Activated CD8-positive, alpha-beta memory T cell treated with anti-CD3 and anti-CD28 coated beads, Interleukin-2, amount 10 ng/mL, durations not matched to agents 7 days and 5 days (primary cell): ENCODE measurements at places on chromosomes 2 and 18. TPM values are rescaled to one million over a fixed set of nuclear protein-coding genes. Genes with fewer than 3 reads are reported as not detected.
A peak's percentile ranks its signal among the peaks of the same experiment; 100 is the strongest.

DNA sequence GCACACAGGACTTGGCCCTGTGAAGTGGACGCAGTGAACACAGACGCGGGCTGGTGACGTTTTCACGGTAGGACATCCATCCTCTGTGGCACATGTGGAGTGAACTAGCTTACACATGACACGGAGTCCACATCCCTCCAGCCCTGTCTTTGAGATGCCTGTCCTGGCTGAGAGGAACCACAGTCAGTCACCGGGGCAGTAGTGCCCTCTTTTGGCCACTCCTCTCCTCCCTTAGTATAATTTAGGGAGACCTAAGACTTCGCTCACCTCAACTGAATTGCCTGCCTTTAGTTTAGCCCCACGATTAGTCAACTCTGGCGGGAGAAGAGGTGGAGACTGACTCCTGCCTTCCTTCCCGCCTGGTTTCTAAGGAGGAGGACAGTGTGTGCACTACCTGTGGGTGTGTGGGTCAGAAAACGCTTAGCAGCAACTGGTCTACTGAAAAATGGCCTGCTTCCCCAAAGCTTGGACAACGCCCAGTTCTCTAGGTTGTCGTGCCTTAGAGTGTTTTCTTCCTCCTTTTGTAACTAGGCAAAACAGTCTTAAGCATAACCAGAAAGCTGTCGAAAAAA, 70.6 kb downstream of the MBP start:
- H3K36me3 ChIP-seq = peaks cover 71% of the 10 kb centered on the region
- peaks cover 86% of the 10 kb centered on the region for H3K4me1 ChIP-seq
- peak; percentile 66 for DNase-seq
- peak overlapping the region; percentile 100 for H3K27ac ChIP-seq
- peak overlapping the region; percentile 74 for H3K4me3 ChIP-seq

DNA sequence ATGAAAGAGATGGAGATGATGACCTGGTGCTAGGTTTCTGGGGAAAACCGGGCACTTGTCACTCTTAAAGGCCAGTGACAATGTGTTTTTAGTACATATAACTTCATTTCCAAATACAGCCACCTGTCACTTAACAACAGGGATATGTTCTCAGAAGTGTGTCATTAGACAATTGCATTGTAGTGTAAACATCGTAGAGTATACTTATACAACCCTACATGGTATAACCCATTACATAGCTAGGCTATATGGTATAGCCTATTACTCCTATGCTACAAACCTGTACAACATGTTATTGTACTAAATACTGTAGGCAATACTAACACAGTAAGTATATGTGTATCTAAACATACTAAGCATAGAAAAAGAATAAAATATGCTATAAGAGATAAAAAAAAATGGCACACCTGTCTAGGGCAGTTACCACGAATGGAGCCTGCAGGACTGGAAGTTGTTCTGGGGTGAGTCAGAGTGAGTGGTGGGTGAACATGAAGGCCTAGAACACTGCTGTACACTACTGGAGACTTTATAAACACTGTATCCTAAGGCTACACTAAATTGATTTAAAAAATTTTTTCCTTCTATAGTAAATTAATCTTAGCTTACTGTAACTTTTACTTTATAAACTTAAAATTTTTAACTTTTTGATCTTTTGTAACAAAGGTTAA, 123.2 kb downstream of the THADA start:
- no peak overlapping the region for H3K4me3 ChIP-seq
- H3K4me1 ChIP-seq = no peaks in the 10 kb centered on the region
- H3K27ac ChIP-seq = no peak overlapping the region
- DNase-seq = no peak
- H3K27me3 ChIP-seq = no peaks in the 10 kb centered on the region
- H3K36me3 ChIP-seq = peaks cover 8% of the 10 kb centered on the region

The LBX2 gene
- 2.4 TPM for total RNA-seq

DNA sequence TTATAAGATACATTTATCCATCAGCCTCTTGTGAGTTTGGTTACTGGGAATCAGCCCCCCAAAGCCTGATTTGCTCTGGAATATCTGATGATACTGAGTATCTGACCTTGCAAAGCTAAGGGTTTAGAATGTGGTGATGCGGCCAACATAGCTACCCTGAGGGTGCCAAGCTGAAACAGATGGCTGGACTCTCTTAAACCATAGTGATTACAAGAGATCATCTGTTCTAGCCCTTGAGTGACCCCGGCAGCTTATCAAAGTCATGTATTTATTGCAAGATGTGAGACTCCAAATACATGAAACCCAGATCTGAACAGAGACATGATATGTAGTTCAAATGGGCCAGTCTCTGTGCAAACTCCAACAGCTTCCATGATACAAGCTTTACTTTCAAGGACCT, 78.2 kb upstream of the CABLES1 start:
- H3K27me3 ChIP-seq = peaks cover 22% of the 10 kb centered on the region
- H3K27ac ChIP-seq = no peak overlapping the region
- no peak for DNase-seq
- no peaks in the 10 kb centered on the region for H3K36me3 ChIP-seq
- H3K4me3 ChIP-seq = no peak overlapping the region

DNA sequence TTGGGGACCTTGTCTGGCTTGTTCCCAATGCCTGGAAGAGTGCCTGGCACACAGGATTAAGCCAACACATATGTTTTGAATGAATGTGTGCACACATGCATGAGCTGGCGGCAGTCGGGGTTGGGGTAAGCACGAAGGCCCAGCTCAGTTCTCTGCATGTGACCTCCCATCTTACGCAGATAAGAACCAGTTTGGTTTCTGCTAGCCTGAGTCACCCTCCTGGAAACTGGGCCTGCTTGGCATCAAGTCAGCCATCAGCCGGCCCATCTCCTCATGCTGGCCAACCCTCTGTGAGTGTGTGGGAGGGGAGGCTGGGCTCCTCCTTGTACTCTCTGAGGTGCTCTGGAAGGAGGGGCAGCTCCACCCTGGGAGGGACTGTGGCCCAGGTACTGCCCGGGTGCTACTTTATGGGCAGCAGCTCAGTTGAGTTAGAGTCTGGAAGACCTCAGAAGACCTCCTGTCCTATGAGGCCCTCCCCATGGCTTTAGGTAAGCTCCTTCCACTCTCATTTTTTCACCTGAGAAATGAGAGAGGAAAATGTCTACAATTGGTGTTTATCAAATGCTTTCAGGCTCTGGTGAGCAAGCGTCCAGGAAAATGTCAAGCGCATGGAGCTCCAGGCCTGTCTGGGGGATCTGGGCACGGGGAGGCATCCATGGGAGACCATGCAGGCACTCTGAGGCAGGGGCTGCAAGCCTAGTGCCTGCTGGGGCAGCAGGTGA, 9.7 kb upstream of the IL1RN start:
- peaks cover 23% of the 10 kb centered on the region for H3K4me1 ChIP-seq
- H3K27ac ChIP-seq = no peak overlapping the region
- DNase-seq = peak; percentile 28
- peaks cover 8% of the 10 kb centered on the region for H3K36me3 ChIP-seq

DNA sequence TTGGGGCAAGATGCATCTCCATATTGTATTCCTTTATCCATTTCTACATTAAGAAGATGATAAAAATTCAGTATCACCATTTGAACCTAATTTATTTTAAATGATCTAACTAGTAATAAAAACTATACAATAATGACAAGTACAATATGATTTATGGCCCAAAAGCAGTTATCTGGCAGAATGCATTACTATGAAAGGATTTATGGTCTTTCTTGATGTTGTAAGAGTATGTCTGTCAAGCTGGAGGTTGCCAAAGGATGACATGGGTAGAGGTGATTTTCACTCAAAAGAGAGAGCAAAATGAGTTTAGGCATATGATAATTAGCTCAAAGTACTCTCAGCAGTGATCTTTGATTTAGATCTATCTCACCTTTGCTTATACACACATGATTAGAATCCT, 54.2 kb upstream of the MAP2 start:
- DNase-seq = no peak
- no peaks in the 10 kb centered on the region for H3K4me1 ChIP-seq
- H3K27me3 ChIP-seq = no peaks in the 10 kb centered on the region

DNA sequence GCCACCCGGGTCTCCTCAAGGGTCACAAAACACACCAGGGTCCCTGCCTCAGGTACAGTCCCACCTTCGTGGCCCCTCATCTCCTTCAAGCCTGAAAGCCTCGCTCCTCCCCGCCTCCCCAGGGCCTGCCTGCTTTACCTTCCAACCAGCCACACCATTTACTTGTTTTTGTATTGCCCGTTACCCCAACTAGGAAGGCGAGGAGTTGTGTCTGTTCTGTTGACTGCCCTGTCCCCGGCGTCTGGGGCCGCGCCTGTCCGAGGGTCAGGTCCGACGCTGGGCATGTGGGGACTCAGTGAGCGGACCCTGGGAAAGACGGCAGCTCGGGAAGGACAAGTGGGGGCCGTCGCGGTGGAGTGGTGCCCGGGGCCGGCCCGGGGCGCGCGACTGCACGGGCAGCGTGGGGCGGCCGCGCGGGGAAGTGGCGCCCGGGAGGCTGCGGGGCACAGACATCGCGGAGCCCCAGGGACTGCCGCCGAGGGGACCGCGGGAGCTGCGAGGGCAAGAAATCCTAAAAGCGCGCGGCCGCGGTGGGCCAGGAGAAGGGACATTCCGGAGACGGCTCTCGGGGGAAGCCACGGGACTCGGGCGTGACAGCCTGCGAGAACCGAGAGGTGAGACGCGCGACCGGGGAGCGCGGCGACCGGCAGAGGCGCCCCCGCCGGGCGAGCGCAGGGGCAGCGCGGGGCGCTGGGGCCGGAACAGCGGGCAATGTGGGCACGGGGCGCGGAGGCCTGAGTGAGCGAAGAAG, 797 bp upstream of the GRHL1 start:
- H3K27me3 ChIP-seq = peaks cover 71% of the 10 kb centered on the region
- peak overlapping the region; percentile 63 for H3K4me3 ChIP-seq
- DNase-seq = peak; percentile 56
- H3K27ac ChIP-seq = no peak overlapping the region
- peaks cover 12% of the 10 kb centered on the region for H3K4me1 ChIP-seq

DNA sequence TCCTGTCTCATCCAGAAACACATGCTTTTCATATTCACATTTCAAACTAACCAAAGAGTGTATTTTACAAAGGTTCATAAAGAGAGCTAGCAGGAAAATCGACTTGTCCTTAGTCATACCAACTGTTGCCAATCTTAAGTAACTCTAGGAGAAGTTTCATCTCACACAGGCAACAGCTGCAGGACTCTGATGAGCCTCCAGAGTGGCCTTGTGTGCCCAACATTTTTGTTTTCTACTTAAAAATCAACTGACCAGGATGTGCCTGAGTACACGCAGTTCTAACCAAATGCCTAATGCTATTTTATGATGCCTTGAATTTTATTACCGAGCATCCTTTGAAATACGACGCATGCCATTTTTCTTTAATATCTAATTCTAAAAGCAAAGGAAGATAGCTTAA, 595.9 kb upstream of the LRRTM4 start:
- no peak for DNase-seq
- no peaks in the 10 kb centered on the region for H3K27me3 ChIP-seq

GRCh38 chr18:25646971-25647370, 295.0 kb upstream of the ZNF521 start:
- no peak overlapping the region for H3K4me3 ChIP-seq
- DNase-seq = no peak
- H3K27ac ChIP-seq = no peak overlapping the region
- H3K4me1 ChIP-seq = no peaks in the 10 kb centered on the region
- H3K36me3 ChIP-seq = no peaks in the 10 kb centered on the region

The EFHD1 gene
- 0.23 TPM for total RNA-seq

GRCh38 chr2:219627103-219628100, at the start of gene SLC4A3:
Gene SLC4A3 (plus strand): TSS chr2:219627630. CDS start chr2:219627993, 363 bp downstream.
- peaks cover 4% of the 10 kb centered on the region for H3K4me1 ChIP-seq
- DNase-seq = no peak
- no peak within 1 kb of the TSS for H3K27ac ChIP-seq
- peaks cover 35% of the 10 kb centered on the region for H3K27me3 ChIP-seq
- H3K36me3 ChIP-seq = no peaks in the 10 kb centered on the region

DNA sequence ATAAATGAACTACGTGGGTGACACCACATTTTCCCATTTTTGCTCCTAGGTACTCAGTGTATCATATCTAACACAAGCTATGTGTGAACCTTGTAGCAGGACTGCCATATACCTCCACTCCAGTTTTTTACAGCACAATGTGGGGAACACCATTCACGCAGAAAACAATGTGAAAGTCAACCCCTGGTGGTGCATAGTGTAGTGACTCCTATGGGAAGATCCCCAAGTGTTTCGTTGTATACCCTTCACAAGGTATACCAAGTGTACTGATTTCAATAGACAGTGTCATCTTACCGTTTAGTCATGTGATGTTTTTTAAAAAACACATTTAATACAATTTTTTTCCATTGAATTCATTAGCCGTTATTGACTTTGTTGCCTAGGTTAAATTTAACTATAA, 68.1 kb downstream of the ANKRD12 start:
- no peaks in the 10 kb centered on the region for H3K27me3 ChIP-seq
- no peak overlapping the region for H3K4me3 ChIP-seq

The ERBB4 gene
- total RNA-seq = not detected

GRCh38 chr2:62586981-62587380, 81.0 kb upstream of the TMEM17 start:
- H3K27ac ChIP-seq = no peak overlapping the region
- no peaks in the 10 kb centered on the region for H3K36me3 ChIP-seq
- DNase-seq = no peak
- no peaks in the 10 kb centered on the region for H3K4me1 ChIP-seq
- no peak overlapping the region for H3K4me3 ChIP-seq

The ZNF519 gene
- total RNA-seq = 32.9 TPM
